Adrenal gland (tissue), 19 donors: ENCODE measurements at places on chromosomes 6 and 20.

DNA sequence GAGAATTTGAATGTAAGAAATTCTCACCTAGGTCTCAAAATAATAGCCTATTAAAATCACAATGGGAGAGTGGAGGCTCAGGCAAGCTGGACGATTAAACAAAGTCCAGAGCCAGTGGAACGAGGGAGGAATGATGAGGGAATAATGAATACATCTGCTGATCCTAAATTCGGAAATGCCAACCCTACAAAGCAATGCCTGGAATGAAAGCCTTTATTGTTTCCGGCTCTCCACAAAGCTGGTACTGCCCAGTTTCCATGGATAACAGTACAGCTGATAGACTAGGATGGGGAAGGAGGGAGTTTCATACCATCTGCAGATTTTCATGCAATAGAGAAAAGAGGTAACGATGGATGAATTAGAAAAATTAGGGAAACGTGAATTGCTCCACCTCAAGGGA lies 356.1 kb downstream of the CBLN4 start:
- H3K27ac ChIP-seq = no peak overlapping the region
- DNase-seq = no peak
- no peaks in the 10 kb centered on the region for H3K36me3 ChIP-seq
- H3K4me1 ChIP-seq = no peaks in the 10 kb centered on the region

- H3K4me3 ChIP-seq = no peak overlapping the region
- no peaks in the 10 kb centered on the region for H3K36me3 ChIP-seq
- DNase-seq = no peak
- H3K27ac ChIP-seq = no peak overlapping the region
These were observed 15.1 kb upstream of the NXT1 start for GRCh38 chr20:23335521-23335920.

DNA sequence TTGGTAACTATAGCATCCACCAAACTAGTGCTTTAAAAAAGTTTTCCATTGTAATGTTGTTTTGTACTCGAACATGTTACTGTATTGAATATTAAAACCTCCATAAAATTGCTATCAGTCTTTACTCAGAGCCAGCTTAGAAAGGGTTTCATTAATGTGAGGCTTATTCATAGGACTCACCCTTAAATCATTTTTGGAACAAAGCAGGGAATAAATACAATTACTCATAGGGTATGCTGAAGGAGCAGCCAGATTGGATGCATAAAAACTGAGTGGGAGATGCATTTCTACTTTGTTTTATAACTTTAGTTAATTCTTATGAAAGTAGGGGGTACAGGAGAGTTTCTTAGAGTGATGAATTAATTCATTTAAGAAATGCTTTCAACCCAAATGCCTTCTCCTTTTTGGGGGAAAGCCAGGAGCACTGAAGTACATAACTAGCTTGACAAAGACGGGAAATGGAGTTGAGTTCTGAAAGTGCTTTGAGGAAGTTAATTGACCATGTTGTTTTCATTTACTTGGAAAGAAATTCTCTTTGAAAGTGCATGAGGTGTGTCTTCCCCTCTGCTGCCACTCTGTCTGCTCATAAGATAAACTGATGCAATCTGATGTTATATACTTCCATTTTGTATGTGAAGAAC lies 90.3 kb downstream of the RNF144B start:
- H3K4me3 ChIP-seq = no peak overlapping the region
- no peak for DNase-seq
- peak overlapping the region; percentile 59 for H3K27ac ChIP-seq
- no peaks in the 10 kb centered on the region for H3K27me3 ChIP-seq

DNA sequence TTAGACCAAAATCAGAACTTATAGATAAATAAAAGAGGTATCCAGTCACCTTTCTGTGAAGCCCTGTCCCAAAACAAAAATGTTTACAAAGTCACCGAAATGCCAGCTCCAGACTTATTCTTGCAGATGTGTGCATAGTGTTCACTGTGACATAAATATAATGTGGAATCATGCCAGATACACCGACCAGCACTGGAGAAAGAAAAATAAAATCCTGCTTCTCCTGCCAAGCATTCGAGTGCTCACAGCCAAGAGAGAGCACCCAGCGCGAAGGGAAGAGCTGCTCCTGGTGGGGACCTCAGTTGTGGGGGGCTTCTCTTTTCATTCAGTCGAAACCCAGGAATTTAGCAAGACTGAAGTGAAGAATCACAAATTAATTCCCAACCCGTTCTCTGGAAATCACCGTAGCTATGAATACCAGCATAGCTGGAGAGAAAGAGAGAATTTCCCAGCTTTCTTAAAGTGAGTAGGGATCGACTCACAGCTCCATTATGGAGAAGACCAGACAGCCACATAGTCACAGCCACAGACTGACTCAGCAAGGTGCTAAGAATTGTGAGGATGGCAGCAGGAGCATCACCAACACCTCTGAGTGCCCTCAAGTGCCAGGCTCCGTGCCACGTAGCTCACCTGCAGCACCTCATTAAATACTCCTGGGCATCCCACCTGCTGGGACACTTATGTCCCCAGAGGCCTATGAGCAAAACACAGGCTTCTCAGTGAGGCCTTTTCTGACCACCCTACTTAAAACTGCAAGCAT lies 33.2 kb downstream of the BFSP1 start:
- no peaks in the 10 kb centered on the region for H3K27me3 ChIP-seq
- no peaks in the 10 kb centered on the region for H3K4me1 ChIP-seq
- no peak overlapping the region for H3K27ac ChIP-seq
- H3K4me3 ChIP-seq = no peak overlapping the region
- H3K36me3 ChIP-seq = no peaks in the 10 kb centered on the region
- no peak for DNase-seq

DNA sequence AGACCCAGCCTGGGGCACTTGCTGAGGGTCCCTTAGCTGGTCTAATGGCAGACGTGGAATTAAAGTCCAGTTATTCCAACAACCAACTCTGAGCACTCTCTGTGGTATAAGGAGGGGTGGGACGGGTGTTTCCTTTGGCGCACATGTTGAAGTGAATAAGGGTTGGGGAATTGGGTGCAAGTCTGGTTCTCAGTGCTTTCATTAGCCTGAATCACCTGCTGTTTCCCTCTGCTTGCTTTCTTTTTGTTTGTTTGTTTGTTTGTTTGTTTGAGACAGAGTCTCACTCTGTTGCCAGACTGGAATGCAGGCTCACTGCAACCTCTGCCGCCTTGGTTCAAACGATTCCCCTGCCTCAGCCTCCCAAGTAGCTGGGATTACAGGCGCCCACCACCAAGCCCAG lies 110.1 kb downstream of the TNFAIP3 start:
- H3K36me3 ChIP-seq = no peaks in the 10 kb centered on the region
- H3K4me1 ChIP-seq = peaks cover 10% of the 10 kb centered on the region
- H3K27ac ChIP-seq = no peak overlapping the region
- no peak for DNase-seq
- no peak overlapping the region for H3K4me3 ChIP-seq

DNA sequence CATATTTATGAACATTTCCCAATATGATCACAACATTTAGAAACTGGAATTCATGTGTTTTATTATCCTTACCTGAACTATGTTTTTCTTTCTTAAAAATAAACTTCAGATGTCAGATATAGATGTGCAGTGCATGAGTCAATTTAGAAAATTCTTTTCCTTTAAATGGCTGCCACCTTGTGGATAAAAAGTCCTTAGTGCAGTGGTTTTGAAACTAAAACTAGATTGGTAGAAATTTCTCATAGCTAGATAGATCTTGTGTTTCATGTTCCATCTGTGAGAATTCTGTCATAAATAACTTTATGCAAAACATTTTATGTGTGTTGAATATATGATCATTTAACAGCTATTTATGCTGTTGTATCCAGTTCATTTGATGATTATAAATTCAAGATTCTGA lies 134.9 kb downstream of the KLHL32 start:
- H3K27ac ChIP-seq = no peak overlapping the region
- H3K4me3 ChIP-seq = no peak overlapping the region
- no peaks in the 10 kb centered on the region for H3K27me3 ChIP-seq
- no peak for DNase-seq

DNA sequence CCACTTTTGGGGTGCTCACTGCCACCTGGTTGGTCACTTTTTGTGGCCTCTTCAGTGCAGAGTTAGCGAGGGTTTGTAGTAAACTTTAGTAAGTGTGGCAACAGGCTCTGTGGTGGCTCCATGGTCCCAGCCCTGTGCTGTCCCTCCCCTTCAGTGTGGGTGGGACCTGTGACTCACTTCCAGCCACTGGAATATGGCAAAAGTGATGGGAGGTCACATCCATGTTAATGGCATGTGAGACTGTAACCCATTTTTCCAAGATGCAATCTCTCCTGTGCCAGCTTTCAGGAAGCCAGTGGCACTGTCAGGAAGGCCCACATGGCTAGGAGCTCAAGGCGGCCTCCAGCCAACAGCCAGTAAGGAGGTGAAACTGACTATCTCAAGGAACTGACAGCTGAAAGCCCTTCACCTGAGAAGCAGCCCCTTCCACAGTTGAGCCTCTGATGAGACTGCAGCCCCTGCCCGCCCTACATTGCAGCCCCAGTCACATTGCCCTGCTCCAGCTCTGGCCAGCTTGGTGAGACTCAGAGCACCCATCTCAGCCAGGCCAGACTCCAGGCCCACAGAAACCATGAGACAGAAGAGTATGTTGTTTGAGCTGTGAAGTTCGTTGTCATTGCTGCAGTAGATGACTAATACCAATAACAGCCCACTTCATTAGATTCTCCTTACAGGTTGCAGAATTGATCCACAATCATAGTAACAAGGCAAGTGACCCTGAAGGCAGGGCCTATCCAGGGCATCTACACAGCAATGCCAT lies 13.1 kb upstream of the CST7 start:
- peak; percentile 18 for DNase-seq
- no peaks in the 10 kb centered on the region for H3K4me1 ChIP-seq
- no peaks in the 10 kb centered on the region for H3K27me3 ChIP-seq
- H3K27ac ChIP-seq = no peak overlapping the region
- no peak overlapping the region for H3K4me3 ChIP-seq

DNA sequence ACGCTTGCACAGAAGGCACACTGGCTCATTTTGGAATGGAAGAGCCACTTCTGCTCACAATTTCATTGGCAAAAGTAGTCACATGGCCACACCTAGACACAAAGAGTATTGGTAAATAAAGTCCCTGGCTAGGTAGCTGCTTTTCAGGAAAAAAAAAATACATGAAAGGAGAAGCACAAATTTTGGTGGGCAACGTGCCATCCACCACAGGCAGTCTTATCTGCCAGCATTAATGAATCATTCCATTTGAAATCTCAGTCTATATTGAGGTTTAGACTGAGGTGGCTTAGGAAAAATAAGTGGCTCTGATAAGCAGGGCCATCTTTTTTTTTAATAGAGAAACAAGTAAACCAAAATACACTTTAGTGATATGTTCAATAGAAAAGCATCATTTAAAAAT lies 44.3 kb downstream of the ADGRB3 start:
- H3K4me1 ChIP-seq = no peaks in the 10 kb centered on the region
- no peaks in the 10 kb centered on the region for H3K36me3 ChIP-seq
- H3K27me3 ChIP-seq = no peaks in the 10 kb centered on the region
- H3K27ac ChIP-seq = no peak overlapping the region
- H3K4me3 ChIP-seq = no peak overlapping the region
- no peak for DNase-seq

GRCh38 chr6:87100216-87100615 lies 5.3 kb upstream of the CGA start:
- H3K4me1 ChIP-seq = no peaks in the 10 kb centered on the region
- H3K27ac ChIP-seq = no peak overlapping the region
- H3K4me3 ChIP-seq = no peak overlapping the region
- DNase-seq = no peak
- no peaks in the 10 kb centered on the region for H3K27me3 ChIP-seq

DNA sequence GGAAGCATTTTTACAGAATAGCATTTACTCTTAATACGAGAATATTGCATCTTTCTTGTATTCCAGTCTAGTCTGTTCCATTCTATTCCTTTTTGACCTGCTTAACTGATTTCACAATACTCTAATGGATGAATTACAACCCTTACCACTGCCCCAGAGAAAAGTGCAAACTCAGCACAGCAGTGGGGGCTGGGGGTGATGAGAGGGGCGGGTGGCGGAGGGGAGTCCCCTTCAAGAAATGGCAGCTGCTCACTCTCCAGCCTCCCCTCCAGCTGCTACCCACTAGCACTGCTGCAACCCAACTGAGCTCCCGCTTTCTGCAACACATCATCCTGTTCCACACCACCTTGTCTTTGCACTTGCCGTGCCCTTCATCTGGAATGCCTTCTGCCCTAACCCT lies 30.1 kb downstream of the PIM1 start:
- H3K4me1 ChIP-seq = peaks cover 6% of the 10 kb centered on the region
- H3K36me3 ChIP-seq = no peaks in the 10 kb centered on the region
- no peak for DNase-seq
- no peaks in the 10 kb centered on the region for H3K27me3 ChIP-seq
- H3K4me3 ChIP-seq = no peak overlapping the region
- no peak overlapping the region for H3K27ac ChIP-seq

GRCh38 chr6:159875194-159875593 lies 15.6 kb upstream of the MAS1 start:
- H3K4me3 ChIP-seq = no peak overlapping the region
- no peak for DNase-seq
- no peaks in the 10 kb centered on the region for H3K27me3 ChIP-seq
- no peaks in the 10 kb centered on the region for H3K4me1 ChIP-seq
- H3K27ac ChIP-seq = no peak overlapping the region
- no peaks in the 10 kb centered on the region for H3K36me3 ChIP-seq

DNA sequence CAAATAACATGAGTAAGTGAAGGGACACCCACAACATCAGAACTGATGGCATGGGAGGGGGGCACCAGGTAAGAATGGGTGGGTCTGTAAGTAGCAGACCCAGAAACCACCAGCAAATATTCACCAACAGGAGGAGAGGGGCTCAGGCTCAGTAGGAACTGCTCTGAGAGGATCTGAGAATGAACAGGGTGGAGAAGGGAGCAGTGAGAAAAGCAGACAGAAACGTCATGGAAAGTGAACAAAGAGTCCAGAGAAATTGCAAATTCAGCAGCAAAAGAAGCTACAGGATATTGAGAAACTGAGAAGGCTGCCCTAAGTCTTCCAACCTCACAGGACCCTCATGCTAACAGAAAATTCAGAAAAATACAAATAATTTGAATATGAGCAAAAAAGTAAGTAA lies 121.3 kb downstream of the KIF16B start:
- H3K4me3 ChIP-seq = no peak overlapping the region
- DNase-seq = no peak
- H3K4me1 ChIP-seq = no peaks in the 10 kb centered on the region
- peak overlapping the region; percentile 65 for H3K27ac ChIP-seq
- H3K36me3 ChIP-seq = no peaks in the 10 kb centered on the region
